ENCODE measurements at places on chromosomes 4 and X.
A peak's percentile ranks its signal among the peaks of the same experiment; 100 is the strongest.

GRCh38 chr4:112517911-112518310, 1.9 kb upstream of the NEUROG2 start:
- no peak for DNase-seq

- no peak for DNase-seq
Measured at GRCh38 chr4:113419631-113420030, 341.9 kb downstream of the CAMK2D start.

DNA sequence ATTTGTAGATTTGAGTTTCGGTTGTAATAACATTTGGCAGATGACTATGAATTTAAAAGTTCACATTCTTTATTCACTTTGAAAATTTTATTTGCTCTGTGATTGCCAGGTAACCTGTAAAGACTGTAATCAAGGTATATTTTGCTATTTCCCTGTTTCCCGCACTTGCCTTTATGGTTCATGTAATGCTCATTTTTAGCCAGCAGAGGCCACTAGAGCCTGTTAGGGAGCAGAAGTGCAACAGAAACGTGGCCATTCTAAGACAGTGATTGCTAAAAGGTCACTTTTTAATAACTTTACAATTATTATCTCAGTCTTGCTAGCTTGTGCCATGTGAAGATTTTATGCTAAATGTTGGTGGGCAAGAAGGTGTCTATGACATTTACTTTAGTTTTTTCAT, 12.4 kb downstream of the YIPF6 start:
- DNase-seq: no peak

DNA sequence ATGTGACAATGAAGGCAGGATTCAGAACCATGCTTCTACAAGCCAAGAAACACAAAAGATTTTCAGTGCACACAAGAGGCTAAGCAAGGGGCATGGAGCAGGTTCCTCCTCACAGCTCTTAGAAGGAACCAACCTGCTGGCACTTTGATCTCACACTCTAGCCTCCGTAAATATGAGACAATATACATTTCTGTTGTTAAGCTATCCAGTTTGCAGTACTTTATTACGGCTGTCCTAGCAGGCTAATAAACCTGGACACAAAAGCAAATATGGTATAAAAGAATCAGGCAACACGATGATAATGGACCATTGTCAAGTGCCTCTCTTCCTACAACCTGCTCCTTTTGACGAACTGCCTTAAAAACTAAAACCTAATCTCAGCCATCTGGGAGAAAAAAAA, 114.5 kb downstream of the ZAR1 start:
- DNase-seq: no peak

DNA sequence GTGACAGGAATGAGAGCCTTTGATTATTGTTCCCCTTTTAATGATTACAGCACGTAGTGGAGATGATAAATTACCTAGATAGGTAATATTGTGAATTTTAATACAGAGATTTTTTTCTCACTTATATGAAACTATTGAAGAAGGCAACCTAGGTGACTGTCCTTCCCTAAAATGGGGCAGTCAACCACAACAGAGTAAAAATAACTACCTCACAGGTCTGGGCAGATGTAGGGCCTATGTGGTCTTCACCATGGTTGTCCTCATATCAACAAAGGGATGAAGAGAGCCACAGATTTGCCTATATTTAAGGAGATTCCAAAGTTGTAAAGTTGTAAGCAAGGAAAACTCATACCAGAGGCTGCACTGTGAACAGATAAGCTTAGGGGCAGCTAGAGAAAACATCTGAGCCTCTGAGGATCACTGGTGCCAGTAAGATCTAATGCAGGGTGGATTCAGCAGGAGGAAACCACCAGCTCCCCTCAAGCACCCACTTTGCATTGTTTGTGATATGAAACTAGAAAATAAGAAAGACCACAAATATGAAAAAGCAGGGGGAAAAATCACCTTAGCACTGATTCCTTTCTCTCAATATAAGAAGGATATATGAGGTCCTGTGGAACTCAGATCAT, 547.9 kb upstream of the GALNTL6 start:
- DNase-seq: no peak

DNA sequence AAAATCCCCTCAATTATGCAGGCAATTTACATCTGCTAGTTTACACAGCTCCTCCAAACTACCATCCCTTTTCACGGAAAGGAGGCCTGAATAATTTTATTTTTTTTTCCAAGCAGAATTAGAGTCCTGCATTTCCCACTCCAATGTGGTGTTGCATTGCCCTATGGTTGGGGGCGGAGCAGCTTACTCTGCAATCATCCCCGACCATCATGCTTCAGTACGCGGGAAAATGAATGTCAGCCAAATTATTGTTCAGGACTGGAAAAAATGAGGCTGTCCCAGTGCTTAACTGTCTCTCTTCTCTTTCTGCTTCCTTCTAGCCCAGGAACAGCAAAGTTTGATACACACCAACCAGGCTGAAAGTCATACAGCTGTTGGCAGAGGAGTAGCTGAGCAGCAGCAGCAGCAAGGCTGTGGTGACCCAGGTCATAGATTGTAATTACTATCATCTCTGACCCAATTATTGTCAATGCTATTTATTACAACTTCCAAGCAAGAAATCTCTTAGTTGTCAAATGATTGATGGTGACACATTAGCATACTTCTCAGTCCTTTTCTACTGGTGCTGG, 28.3 kb downstream of the MMRN1 start:
- DNase-seq: no peak

- no peak for DNase-seq
Measured at GRCh38 chr4:39020130-39020529, 12.1 kb downstream of the TMEM156 start.

DNA sequence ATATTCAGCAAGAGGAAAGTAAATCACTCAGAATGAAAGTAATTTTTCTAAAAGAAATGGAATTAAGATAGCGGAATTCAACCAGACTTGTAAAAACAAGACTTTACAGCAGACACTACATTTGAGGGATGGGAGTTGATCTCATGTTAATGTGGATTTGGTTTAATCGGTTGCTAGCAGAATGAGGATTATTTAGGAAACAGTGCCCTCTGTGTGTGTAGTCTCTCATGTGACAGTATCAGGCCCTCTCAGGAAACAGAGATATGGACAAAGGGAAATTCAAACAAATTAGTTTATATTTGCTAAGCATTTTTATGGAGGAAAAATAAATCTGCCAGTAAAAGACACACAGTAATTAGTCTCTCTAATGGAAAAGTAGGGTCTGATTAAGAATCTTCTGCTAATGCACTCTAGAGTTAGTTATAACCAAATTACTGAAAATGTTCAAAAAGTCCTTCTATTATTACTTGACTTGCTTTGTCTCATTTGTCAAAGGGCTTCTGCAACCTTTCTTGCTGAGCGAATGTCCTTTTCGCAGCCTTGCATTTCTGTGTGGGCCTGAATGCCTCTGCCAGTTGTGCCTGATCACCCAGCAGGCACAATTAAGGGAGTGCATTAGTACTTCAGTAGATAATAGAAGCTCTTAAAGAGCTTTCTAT, 1282.3 kb upstream of the TENM3 start:
- DNase-seq: no peak

- DNase-seq: no peak
Measured at GRCh38 chr4:7244331-7244665, 52.0 kb downstream of the SORCS2 start.

GRCh38 chrX:1261285-1261684, 7.3 kb upstream of the CSF2RA start:
- DNase-seq: no peak

DNA sequence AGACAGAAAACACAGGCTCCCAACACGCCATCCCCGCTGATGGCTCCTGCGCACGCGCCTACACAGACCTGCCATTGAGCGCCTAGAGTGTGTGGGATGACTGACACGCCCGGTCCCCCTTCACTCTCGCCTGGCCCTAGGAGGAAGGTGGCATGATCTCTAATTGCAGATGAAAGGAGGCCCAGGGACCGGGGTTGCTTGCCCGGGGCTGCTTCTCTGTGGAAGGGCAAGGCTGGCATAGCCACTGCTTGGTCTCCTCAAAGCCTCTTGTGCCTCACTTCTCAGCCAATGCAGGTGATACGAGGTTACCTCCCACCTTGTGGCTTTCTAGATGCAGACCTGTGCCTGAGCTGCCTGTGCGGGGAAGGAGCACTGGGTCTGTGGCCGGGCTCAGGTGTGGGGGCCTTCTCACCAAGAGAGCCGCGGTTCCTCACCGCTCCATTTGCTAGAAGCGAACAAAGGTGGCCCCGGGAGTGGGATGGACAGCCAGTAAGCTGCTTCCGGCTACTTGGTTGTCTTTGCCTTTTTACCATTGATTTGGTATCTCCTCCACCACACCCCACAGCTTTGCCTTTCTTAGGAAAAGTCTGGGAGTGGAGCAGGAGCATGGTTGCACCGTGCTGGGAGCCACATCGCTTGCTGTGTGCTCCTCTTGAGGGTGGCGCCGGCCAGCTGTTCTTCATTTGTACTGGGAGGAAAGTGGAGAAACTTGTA, 47.0 kb downstream of the TBC1D14 start:
- no peak for DNase-seq

GRCh38 chr4:21202959-21203358, 502.7 kb downstream of the PACRGL start:
- no peak for DNase-seq

- DNase-seq: no peak
Measured at GRCh38 chrX:9988762-9989161, 21.6 kb downstream of the CLDN34 start.

DNA sequence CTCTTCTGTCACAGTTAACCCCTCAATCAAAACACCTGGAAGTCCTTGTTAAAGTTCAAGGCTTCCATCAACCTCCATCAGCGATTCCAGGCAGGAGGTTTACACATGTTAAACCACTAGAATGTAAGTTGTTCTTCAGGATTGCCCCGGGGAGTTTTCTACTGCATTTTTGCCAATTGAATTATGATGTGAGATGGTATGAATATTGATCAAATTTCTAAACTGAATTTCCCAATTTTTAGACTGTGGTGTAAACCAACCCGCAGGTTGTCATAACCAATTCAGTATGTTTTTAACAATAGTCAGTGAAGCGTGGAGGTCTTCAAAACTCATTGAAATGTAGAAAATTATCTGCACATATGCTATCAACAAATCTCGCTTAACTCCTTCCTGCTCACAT, 21.2 kb upstream of the TENM3 start:
- no peak for DNase-seq

GRCh38 chr4:10061650-10062415, 40.5 kb upstream of the SLC2A9 start:
- peak; percentile 8 for DNase-seq

DNA sequence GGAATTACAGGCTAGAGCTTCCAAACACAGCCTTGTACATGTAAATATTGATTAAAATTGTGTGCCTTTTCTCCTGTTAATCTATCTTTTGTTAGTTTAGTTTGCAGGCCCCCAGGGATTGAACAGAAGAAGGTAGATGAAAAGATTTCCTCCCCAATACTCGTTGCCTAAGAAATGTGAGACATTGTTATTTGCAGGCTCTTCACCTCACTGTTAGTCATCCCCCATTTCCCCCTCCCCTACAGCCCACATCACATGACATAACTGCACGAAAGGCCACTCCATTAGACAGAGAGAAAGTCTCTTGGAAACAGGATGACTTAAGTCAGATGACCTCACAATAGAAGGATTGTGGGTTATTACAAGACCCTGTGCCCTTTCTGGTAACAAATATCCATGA, 13.3 kb upstream of the MID1 start:
- DNase-seq: peak; percentile 67

- DNase-seq: no peak
Measured at GRCh38 chr4:1534876-1535526, 128.8 kb upstream of the NKX1-1 start.

GRCh38 chr4:1409491-1410425, 3.5 kb upstream of the NKX1-1 start:
- DNase-seq: no peak

- DNase-seq: no peak
Measured at GRCh38 chr4:160184884-160185283, 1082.0 kb downstream of the RAPGEF2 start.

DNA sequence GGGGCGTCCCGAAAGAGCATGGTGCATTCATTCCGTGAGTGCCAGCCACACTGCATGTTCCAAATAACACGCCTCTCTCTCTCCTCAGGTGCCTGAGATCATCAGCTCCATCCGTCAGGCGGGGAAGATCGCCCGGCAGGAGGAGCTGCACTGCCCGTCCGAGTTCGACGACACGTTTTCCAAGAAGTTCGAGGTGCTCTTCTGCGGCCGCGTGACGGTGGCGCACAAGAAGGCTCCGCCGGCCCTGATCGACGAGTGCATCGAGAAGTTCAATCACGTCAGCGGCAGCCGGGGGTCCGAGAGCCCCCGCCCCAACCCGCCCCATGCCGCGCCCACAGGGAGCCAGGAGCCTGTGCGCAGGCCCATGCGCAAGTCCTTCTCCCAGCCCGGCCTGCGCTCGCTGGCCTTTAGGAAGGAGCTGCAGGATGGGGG, 54.2 kb downstream of the PTTG2 start:
- no peak for DNase-seq

DNA sequence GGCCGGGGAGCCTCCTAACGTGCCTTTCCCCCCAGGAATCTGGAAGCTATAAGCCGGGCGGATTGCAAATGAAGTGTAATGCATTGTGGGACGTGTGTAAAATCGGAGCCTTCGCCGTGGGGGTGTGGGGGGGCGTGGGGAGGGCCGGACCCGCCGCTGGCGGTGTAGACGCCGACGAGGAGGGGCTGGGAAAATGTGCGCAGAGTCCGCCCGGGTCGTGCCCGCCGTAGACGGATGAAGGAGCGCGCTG, 1.3 kb downstream of the STOX2 start:
- DNase-seq: no peak

- DNase-seq: no peak
Measured at GRCh38 chrX:13906093-13906492, 89.2 kb upstream of the GPM6B start.

- DNase-seq: no peak
Measured at GRCh38 chr4:66279084-66279483, 608.8 kb upstream of the EPHA5 start.

GRCh38 chr4:88533937-88534750, 10.6 kb upstream of the PYURF start:
- peak; percentile 39 for DNase-seq

DNA sequence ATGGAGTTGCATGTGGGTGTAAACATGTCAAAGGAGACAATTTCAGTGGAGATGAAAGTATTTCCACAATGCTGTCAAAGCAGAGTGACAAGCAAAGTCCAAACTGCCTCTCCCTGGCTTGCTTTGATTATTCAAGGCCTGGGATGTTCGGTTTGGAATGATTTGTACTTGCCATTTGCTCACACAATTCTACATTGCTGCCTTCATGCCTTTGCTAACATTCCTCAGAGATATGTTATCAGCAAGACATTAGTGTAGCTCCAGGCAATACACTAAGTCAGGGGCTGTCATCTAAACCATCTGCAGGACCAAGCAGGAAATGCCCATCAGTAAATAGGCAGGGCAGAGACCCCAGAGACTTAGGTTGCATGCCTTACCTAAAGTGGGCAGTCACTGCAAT, 79.6 kb upstream of the C1QTNF7 start:
- no peak for DNase-seq
